ENCODE measurements at places on chromosomes 11 and 22.

DNA sequence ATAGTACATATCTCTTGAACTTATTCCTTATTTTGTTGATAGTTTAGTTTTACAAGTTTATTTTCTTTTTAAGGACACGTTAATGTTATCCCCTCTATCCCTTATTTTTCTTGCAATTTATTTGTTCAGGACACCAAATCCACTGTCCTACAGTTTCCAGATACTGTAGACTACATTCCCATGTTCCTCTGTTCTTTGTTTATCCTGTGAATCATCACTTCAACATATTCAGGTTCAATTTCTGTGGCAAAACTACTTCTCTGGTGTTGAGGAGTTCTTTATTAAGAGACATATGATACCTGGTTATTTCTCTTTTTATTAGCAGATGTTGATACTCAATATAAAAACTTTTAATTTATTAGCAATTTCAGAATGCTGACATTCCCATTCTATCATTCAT, 72.8 kb upstream of the CLNS1A start:
- no peak for DNase-seq

- no peak for DNase-seq
These were observed 23.0 kb upstream of the TRAF6 start for GRCh38 chr11:36532941-36533601.

DNA sequence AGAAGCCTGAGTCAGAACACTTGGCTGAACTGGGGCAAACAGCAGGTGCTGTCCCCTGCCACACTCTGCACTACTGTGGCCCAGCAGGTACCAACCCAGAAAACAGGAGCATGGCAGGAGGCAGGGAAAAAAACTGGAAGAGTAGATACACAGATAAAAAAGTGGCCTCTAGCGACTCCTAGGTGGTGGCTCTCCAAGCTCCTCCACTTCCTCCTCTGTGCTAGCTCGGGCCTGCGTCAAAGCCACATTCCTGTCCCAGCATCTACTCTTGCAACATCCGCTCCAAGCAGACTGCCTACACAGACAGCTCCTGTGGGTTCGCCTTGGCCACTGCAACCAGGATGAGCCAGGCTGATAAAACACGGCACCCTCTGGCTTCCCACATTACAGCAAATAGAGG, 6.9 kb downstream of the OR8B12 start:
- no peak for DNase-seq

- no peak for DNase-seq
These were observed 2.3 kb downstream of the FRMD8 start for GRCh38 chr11:65388731-65389130.

DNA sequence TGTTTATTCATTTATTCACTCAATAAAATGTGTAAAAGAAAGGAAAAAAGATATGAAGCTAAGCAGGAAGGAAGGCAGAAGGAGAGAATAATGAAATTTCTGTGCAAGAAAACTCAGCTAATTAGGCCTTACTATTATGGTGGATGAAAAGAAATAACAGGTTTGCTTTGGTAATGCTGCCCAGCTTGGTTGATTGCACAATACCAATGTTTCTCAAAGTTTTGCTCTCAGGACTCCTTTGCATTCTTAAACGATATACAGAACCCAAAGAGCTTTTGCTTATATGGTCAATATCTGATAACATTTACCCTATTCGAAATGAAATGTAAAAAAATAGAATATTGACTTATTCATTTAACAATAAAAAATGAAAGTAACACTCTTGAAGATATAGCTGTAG, 7.3 kb upstream of the CTSC start:
- DNase-seq = no peak

DNA sequence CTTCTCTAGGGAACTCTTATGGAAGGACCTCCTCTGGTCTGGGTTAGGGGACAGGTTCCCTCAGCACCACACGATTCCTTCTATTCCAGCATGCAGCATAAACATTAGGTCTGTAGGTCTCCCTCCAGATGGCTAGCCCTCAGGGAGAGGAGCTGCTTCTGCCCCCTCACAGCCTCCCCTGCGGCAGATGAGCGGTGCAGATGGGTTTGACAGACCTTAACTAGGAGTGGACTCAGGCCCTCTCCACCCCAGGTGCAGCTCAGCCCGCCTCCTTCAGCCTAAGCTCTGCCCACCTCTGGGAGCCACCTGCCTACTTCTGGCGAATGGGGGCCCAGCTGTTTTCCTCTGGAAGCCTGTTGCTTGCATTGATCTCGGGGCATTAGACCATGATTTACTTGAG, 55.7 kb upstream of the EIF3D start:
- DNase-seq = no peak

GRCh38 chr11:100647861-100648260, 39.2 kb upstream of the ARHGAP42 start:
- no peak for DNase-seq
